Mucosa of gallbladder (tissue), 1 donor: ENCODE measurements at places on chromosomes 4 and X. TPM values are rescaled to one million over a fixed set of nuclear protein-coding genes. Genes with fewer than 3 reads are reported as not detected.

GRCh38 chrX:125205918-125206665 lies 113.6 kb upstream of the TEX13C start:
- DNase-seq = no peak

DNA sequence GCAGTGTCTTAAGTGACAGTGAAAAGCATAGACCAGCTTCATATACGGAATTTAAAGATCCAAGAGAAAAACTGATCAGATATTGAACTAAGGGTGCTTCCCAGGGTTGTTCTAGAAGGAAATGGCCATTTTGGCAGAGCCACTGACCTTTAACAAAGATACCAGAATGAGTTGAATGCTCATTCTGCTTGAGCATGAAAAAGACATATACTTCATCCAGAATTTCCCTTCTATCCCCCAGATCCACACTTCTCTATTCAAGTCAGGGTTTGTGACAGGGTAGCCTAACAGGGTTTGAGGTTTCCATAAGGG lies 45.6 kb upstream of the FAM9C start:
- no peak for DNase-seq

DNA sequence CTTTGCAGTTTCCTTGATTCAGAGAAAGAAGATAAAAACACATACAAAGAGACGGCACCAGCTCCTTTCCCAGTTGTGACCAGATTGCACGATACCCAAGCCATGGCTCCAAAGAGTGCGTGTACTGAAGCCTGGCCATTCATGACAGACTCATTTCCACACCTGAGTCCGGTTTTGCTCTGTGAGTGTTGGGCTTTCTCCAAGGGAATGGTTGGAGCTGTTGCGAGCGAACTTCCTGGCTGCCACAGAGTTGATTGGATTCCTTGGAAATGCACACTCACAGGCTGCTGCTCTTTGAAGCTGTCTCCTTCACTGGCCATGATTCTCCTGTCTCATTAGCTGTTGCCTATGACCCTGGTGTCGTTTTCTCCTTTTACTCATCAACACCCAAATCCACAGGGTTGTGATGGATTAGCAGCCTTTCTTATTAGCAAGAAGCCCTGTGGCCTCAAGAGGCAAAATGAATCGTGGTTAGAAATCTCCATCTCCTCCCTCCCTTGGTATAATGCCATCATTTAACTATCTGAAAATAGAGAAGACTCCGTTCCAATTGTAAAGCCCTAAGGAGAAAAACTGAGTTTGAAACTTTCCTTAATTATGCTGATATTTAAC lies 43.9 kb upstream of the BBS12 start:
- no peak for DNase-seq

- no peak for DNase-seq
Observed at GRCh38 chr4:14345356-14345775, 656.9 kb upstream of the CPEB2 start.

The PNMA6A gene
- 0.98 TPM for total RNA-seq

DNA sequence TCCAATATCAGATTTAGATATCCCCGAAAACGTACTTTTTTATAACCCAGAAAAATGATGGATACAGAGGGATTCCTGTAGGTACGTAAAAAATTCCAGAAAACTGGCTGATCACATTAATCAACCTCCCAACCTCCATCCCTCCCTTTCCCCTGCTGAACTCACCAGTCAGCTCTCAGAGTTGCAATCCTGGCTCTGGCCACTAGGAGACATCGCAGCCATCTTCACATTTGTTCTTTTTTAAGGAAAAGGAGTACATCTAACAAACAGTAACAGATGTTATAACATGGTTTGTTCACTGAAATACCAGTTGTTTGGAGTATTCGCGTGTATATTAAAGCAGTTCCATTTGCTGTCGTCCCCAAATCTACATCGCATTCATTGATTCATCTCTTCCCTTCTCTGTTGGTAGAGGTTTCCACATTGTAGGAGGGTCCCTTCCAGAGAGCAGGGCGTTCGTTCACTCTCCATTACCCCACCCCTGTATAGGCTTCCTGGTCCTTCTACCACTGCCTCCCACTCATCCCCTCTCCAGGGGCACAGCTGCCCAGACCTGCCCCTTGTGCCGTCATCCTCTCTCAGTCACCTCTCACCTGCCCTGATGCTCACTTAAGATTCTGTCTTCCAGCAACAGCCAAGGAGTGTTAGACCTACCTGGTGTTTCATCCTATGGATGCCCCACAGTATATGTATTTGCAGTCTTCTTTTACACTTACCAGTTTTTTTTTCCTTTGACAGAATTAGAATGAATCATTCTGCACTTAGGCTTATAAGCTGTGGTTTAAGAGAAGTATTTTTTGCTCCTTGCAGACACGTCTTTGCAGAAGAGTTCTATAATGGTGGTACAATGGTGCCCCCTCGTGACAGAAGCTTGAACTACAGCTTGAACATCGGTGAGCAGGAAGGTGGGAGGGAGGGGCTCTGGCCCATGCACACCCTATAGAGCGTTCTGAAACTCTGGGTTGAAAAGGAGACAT lies 36.8 kb upstream of the RAB40AL start:
- peak; percentile 66 for DNase-seq

DNA sequence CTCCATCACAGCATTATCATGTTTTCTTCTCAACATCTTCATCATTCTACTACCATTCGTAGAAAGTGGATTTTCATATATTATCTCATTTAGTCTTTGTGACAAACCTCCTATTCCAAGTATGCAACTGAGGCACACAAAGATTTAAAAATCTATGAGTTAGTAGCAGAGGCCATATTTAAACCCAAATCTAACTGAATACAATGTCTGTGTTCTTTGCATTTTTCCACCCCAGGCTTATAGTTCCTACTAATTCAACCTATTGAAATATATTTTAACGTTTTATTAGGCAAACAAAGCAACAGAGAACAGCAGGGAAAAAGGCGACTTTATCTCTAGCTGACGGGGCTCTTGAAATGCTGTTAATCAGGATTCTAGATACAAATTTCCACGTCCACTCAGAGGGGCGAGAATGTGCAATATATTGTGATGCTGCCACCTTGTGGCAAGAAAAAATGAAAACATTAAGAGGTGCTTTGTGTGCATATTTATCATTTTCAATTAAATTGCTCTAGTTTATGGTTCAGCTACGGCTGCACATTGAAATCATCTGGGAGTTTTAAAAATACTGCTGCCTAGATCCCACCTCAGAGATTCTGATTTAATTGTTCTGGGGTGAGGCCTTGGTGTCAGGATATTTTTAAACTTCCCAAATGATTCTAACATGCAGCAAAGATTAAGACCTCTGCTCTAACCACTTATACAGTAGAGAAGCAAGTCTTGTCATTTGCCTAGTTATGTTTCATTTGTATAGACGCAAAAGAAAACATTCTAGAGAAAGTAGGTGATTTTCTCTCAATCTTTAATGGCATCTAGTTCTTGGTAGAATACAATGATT lies 315.9 kb downstream of the MAPK10 start:
- DNase-seq = peak; percentile 16

GRCh38 chrX:109733613-109734083 lies 591 bp upstream of the ACSL4 start:
- no peak for DNase-seq

DNA sequence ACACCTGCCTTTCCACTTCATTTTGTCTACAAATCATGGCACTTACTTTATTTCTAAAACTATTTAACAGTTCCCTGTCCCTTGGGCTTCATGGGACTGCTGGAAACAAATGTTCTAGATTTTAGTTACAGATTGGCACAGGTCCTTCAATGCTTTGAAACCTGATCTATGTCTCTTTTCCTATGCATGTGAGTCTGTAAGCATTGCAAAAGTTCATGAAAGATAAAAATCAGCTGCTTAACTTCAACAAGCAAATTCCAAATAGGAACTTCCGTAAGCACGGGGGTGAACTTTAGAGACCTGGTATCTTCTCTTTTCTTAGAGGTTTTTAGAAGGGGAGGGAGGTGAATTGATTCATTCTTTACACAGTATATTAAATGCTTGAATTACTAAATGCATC lies 9.5 kb downstream of the LGI2 start:
- DNase-seq = no peak

- DNase-seq = no peak
Observed at GRCh38 chr4:184039963-184040383, 134.9 kb downstream of the STOX2 start.

The NEIL3 gene
- 0.46 TPM for total RNA-seq

- DNase-seq = no peak
Observed at GRCh38 chr4:158934996-158935669, 166.3 kb downstream of the FNIP2 start.

The MND1 gene
- 1.7 TPM for total RNA-seq

The MSL3 gene
- total RNA-seq = 24.3 TPM

- no peak for DNase-seq
Observed at GRCh38 chr4:23766344-23766743, 123.5 kb downstream of the PPARGC1A start.
